Stimulated activated naive CD8-positive, alpha-beta T cell treated with anti-CD3 and anti-CD28 coated beads, Interleukin-15, Interleukin-2, amounts not matched to agents 100 U/mL and 50 U/mL, for 24 hours (primary cell): ENCODE measurements at places on chromosomes 7 and 10.

DNA sequence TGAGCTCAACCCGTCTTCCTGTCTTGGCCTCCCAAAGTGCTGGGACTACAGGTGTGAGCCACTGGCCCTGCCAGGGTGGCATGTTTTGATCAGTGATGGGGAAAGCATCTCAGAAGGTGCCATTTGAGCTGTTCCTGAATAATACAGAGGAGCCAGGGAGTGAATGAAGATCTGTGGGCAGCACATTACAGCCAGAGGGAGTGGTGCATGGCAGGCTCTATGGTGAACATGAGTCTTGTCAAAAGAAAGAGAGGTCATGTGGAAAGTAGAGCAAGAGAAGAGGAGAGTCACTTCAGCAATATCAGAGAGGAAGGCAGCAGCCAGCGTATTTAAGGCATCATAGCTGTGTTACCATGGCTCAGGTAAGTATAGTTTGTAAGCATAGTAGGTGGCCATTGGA is 275.7 kb upstream of the LRGUK start:
- DNase-seq = no peak

DNA sequence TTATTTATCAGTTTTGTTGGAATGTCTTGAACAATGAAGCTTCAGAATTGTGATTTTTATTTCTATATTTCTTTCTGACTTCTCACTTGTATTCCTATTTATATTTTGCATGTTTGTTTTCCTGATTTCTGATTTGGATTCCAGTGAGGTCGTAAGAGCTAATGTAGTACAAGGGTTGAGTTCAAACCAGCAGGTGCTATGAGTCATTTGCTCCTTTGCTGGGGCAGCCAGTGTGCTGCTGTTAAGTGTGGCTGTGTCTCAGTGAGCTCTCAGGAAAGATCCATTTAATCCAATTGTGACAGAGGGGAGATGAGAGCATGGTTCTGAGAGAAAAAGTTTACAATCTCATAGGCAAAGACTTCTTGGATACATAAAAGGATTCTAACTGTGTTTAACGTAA is 48.6 kb downstream of the MCU start:
- no peak for DNase-seq

DNA sequence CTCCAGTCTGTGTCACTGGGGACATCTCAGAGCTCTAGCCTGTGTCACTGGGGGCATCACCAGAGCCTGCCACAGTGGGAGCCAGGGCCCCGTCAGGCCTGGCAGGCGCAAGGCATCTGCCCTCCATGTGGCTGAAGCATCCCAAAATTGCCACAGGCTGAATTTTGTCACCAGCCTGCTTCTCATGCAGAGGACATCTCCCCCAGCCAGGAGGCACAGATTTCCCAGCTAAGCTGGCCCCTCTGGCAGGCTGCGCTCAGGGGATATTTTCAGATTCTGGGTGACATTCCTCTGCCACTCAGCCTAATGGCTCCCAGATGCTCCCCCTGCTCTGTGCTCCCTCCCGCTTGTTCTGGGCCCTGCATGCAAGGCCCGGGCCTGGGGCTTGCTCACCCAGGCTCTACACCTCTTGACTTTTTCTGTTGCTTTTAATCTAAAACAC is 64.6 kb downstream of the COL13A1 start:
- no peak for DNase-seq

GRCh38 chr10:1373287-1373686 is 317.1 kb downstream of the WDR37 start:
- no peak for DNase-seq

DNA sequence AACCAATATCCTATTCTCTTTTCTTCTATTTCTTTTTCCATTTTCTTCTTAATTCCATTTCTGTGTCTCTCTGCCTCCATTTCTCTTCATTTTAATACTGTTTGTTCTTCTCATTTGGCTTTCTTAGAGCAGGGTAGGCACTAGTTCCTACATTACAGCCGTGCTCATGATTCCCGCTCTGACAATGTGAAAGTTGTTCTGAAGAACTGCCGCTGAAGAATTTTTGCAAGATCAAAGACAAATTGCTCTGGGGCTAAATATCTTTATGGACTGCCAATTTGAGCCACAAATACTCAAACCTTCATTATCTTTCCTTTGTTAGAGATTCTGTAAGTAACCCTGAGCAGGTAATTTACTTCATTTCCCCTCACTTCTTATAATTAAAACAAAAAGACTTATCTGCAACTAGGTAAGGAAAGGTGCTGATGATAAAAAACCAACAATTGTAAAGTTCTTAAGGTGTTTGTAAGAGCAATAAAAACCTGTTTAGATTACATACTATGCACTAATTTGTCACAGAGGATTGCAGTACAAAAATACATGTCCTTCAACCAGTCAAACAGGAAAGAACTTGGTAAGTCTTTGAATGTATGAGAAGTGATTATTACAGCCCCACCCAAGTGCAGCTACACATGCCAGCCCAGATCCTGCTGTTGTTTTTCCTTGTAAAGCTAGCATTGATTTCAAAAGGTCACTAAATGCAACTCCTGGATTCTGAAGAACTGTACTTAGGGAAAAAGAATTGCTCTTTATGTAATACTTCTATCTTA is 127.5 kb downstream of the COL28A1 start:
- DNase-seq = no peak

- no peak for DNase-seq
Observed at GRCh38 chr10:73965890-73966768, 31.8 kb upstream of the VCL start.

DNA sequence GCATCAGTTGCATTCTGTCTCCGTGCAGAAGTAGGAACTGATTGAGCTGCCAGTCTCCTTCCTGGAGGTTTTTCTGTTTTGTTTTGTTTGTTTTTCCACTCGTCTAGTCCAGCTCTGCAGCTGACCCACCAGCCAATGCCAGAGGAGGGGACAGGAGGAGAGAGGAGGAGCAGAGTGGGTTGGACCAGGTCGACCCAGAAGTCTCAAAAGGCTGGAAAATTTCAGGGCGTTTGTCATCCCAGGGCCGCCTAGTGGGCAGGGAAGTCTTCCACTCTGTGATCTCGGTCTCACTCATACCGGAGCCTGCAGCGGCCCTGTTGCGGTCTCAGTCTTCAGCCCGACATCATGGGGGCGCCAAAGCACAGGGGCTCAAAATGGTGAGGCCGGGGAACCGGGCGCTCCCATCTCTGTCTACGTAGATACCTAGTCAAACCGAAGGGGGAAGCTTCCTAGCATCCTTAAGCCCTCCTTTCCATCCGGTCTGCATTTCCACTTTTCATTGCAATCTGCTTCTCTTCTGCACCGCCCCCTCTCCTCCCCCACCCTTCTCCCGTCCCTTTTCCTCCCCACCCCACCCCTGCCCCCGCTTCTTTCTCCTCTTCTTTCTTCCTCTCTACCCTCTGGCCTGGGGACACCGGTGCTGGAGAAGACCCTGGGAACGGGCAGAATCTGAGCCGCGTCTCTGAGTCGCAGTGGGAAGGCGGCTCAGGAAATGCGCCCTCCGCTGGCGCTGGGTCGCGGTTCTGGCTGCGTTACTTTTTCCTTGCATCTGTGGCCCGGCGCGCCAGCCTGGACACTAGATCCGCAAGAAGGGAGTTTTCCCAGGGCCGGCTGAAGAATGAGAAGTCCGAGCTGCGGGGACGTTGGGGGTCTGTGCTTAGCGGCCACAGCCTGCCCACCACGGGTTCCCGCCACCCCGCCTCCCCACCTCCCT is 16.2 kb upstream of the PAX2 start:
- DNase-seq = peak; percentile 50

DNA sequence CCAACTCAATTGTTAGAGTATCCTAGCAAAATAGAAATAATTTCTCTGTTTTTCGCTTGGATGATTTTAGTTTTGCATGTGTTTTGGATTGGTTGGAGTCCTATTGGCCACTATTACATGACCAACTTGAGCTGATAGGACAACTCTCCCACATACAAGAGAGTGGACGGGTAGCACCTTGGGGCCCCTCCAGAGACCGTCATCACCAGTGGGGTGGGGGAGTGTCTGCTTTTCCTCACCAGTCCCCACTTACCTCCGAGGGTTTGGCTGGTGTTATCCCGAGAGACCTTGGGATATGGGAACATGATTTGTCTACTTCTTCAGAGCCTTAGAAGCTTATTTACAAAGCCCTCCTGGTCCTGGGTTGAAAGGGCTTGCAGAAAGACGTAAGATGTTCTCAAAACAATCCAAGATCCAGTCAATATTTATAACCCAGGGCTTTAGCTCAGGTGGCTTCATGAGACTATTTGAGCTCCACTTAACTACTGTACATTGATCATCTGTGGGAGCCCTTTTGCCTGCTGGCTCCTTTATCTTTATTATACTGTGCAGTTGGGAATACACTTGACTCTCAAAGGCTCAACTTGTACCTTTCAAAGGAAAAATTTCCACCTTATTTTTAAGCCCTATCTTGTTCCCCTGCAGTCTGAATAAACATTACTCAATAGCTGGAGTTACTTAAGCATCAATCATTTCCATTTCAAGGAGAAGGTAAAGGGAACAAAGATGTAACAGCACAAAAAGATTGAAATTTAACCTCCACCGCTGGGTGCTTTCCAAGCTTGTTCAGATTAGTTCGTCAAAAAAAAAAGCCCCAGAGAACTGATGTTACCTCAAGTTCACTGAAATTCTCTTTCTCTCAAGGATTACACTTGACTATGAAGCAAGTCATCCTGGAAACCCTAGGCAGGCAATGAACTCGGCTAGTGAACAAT is 119.7 kb downstream of the WDR11 start:
- no peak for DNase-seq

GRCh38 chr10:103896225-103896624 is 21.8 kb downstream of the STN1 start:
- DNase-seq = no peak
